Stimulated activated CD8-positive, alpha-beta memory T cell treated with anti-CD3 and anti-CD28 coated beads, Interleukin-15, amount 100 ng/mL, for 4 hours (primary cell): ENCODE measurements at places on chromosomes 5 and 9.

GRCh38 chr5:95102080-95102479, 182.8 kb downstream of the MCTP1 start:
- no peak for DNase-seq

- no peak for DNase-seq
These were observed 20.5 kb downstream of the ADRA1B start for GRCh38 chr5:159936686-159937329.

DNA sequence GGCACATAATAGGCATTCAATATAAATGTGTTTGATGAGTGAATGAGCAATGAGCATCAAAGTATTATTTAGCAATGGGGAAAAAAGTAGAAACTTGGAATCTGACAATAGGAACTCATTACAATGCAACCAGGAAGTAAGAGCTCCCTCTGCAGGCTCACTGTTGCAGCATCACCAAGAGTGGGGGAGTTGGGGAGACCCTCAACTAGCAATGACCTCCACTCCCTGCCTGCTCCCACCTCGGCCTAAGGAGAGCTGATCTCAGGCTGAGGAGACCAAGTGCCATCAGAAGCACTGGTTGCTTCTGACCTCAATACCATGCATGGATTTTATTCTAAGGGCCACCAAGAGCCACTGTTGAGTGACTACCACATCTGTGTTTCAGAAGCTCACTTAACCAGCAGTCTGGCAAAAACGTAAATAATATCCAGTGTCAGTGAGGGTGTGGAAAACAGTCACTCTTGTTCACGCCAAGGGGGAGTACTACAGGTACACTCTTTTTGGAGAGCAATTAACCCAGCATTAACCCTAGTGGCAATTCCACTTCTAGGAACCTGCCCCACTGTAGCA, 8.0 kb downstream of the VDAC1 start:
- no peak for DNase-seq

- no peak for DNase-seq
These were observed 206.0 kb downstream of the PCSK1 start for GRCh38 chr5:96226941-96227552.

DNA sequence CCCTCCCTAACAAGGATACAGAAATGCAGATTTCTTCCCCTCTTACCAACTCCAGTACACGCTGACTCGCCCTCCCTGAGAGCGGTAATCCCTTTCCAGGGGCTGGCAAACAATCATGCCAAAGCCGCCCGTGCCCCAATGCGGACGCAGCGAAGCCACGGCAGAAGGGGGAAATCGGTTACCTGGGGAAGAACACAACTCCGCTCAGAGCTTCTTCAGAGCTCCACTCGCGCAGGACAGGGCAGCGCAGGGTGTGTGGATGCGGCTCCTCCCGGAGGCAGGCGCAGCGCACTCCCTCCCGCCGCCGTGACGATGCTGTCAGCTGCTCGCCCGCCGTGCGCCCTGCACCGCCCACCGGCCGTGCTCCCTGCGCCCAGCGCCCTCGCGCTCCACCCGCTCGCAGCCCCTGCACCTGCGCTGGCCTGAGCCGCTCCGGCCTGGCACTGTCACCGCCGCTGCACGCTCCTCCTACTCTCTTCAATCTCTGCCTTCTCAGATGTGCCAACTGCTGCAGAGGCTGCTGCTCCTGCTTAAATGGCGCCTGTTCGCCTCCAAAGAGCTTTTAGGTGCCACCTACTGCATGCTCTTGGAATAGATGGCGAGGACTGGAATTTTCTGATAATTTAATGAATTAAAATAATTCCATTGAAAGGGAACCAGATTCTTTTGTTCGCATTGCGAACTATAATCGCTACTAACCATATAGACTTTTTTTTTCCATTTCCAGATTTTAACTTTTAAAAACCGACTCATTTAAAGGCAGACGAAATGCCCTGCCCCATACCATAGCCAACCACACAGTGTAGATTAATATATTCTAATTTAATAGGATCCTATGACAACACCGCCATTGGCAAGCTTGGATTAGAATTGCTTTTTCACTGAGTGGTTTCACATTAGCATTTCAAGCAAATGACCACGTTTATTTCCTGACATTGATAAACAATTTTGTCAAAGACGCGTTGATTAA, at the start of gene DIRAS2:
TSS of gene DIRAS2 (minus strand) at position 255 of the 970 bp plus-strand sequence. CDS start 28,997 bp downstream, outside the sequence.
- no peak for DNase-seq

- DNase-seq = no peak
These were observed 38.0 kb downstream of the CDO1 start for GRCh38 chr5:115778417-115778816.

- DNase-seq = peak; percentile 74
These were observed 2.2 kb downstream of the AKNA start for GRCh38 chr9:114385397-114386181.

GRCh38 chr9:136799854-136800657, 3.9 kb downstream of the CCDC183 start:
- DNase-seq = peak; percentile 83

- DNase-seq = no peak
These were observed 75.5 kb downstream of the MAPKAP1 start for GRCh38 chr9:125631391-125632085.

DNA sequence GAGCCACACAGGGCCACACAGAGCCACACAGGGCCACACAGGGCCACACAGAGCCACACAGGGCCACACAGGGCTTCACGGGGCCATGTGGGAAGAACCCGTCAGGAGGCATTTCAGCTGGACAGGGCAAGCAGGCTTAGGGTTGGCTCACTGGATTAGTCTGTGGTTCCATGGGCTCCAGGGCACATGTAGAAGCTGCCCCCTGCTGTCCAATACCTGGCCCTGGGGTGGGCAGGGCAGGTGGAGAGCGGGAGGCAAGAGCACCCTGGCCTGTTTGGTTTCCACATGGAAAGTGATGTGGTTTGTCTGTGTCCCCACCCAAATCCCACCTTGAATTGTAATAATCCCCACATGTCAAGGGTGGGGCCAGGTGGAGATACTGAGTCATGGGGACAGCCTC, 16.4 kb upstream of the LPCAT1 start:
- no peak for DNase-seq

- no peak for DNase-seq
These were observed 95.4 kb downstream of the TLE4 start for GRCh38 chr9:79667120-79667519.

DNA sequence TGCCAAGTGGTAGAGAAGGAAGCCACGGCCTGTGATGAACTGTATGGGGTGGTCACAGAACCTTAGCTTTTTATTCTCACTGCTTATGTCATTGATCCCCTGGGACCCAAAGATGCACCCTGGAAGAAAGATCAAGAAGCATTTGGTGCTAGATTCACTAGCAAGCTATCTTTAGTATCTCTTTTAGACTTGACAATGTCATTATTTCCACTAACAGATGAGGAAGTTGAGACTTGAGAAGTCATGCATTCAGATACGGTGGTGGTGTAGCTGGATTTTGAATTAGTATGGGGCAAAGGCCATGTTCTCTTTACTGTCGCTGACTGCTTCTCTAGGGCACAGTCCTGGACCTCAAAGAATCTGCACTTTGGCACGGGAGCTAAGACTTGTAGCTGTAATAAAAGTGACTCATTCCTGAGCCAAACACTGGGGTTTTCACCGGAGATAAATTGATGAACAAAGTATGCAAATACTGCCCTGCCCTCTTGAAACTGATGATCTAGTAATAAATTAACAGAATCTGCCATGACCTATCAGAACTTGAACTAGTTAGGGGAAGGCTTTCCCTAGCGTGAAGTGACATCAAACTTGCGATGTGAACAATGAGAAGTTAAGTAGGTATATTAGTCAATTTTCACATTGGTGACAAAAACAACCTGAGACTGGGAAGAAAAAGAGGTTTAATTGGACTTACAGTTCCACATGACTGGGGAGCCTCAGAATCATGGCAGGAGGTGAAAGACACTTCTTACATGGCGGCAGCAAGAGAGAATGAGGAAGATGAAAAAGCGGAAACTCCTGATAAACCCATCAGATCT, 5.4 kb downstream of the GDA start:
- DNase-seq = no peak

GRCh38 chr5:139666551-139666950, 18.4 kb downstream of the CXXC5 start:
- DNase-seq = no peak

- DNase-seq = no peak
These were observed 12.3 kb downstream of the GFPT2 start for GRCh38 chr5:180340856-180341255.

DNA sequence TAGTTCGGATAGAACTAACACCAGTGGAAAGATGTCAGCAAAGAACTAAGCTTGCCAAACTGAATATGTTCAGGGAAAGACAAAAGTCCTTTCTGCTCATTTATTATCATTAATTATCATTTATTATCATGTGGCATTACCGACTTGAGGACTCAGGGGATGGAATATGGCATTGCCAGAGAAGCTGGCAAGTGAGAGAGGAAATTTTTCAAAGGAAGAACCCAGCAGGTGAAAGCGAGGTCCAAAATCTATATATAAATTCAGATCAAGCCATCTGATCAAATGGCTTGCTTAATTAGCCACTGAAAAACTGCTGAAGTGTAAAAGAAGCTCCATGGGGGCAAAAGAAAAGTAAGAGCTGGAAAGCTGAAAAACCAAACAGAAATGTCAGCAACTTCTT, 1049.6 kb upstream of the SEMA6A start:
- no peak for DNase-seq

GRCh38 chr9:8863886-8864544, 1064.4 kb upstream of the DMAC1 start:
- DNase-seq = no peak

DNA sequence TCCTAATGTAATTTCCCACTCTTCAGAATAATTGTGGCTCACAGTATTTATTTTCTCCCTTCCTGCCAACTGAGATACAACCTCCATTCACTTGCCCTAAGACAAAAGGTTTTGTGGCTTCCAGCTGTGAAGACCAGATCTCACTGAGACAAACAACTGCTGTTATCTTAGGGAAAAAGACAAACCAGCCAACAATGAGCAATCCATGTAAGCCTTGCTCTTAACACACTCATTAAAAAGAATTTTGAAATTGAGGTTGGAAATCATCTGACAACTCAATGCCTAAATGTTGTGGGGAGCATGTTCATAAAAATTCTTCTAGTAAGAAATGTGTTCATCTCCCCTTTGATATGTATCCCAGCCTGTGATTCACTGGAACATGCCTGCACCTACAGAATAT, 132.9 kb downstream of the ADAMTSL1 start:
- no peak for DNase-seq

DNA sequence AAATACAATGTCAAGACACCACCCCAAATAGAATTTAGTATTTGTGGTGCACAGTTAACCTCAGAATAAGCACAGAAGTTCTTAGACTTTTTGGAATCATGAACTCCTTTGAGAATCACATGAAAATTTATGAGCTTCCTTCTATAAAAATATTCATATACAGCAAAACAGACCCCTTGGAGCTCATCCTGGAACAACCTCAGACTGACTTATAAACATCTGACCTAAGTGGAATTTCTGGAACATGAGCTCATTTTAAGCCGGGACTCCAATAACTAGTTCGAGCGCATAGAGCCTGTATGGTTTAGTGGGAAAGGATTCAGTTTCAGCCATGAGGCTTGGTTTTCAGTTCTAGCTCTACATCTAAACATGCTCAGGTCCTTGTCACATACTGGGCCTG, 192.3 kb downstream of the DEPDC1B start:
- no peak for DNase-seq

DNA sequence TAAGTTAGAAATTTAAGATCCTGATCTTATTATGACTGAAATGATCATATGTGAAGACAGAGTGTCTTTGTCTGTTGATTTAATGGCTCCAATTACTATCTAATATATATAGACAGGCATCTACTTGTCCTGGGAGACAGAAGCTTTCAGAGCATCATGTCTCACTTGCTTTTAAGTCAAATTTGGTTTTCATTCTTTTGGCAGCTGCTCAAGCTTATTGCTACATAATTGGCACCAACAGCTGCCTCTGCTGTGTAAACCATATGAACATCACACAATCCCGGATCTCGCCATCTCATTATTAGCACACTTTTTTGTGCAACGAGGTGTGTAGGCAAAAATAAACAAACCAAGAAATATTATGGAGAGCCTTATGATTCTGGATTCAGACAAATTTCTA, 1717.9 kb downstream of the EFNA5 start:
- DNase-seq = no peak

- DNase-seq = no peak
These were observed 62.1 kb upstream of the VLDLR start for GRCh38 chr9:2559192-2560152.

DNA sequence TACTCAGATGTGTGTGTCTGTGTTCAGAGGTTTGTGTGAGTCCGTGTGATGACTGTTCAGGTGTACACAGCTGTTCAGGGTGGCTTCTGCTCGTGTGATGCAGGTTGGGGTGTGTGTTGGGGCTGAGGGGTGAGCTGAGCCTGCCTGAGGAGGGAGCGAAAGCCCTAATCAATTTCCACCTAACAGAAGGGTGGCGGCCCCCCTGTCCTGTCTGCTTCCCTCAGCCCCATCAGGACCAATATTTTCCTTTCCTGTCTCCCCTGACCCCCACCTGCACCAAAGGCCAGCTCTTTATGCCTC, 30.2 kb downstream of the LHX2 start:
- DNase-seq = no peak

DNA sequence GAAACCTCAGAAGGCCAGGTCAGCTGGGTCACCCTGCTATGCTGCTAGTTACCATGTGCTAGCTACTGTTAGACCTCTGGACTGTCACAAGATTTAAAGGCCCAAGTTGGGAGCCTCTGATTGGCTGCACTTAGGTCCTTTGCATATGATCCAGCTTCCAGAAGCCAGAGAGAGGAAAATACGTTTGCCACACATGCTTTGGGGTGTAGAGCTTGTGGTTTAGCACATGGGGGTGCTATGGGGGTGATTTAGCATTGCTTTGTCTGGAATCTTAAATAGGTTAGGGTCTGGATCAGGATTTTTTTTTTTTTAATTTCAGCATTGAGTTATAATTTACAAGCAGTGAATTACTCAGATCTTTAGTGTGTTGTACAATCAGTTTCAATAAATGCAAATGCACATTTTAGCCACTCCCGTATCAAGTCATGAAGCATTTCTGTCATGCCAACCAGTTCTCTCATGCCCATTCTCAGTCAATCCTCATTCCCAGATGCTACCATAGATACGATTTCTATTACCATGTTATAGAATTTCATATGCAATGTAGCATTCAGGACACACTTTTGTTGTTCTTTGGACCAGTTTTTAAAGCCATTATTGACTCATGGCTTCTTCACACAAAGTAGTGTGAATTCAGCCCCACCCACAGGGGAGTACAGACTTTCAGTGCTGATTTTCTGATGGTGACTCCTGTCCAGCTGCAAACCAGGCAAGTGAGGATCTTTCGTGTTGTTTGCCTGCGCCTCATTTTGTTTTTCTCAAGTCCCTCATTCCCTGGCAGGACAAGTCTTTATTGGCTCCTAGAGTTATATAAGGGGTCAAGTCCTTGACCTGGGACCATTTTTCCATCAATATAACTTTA, 250.4 kb downstream of the LRRC70 start:
- no peak for DNase-seq

DNA sequence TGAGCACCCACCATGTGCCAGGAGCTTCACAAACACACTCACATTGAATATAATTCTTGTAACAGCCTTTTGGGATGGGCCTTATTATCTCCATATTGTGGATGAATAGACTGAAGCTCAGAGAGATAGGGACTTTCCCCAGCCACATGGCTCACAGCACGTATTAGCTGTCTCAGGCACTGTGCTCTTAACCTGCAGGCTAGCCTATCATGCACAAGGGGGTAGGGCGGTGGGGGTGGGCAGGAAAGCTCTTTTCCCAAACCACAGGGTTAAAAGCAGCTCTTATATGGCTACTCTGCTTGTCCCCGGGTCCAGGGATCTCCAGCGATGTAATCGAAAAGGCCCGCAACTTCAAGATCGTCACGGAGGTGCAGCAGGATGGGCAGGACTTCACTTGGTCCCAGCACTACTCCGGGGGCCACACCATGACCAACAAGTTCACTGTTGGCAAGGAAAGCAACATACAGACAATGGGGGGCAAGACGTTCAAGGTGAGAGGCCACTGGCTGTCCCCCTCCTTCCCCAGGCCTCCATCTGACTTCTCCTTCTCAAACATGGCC, 2.6 kb downstream of the FABP6 start:
- no peak for DNase-seq
